ENCODE measurements at places on chromosomes 2 and 18. TPM values are rescaled to one million over a fixed set of nuclear protein-coding genes. Genes with fewer than 3 reads are reported as not detected.

The SPC25 gene
- total RNA-seq, result 21.9 TPM

The MTCL1 gene
- total RNA-seq, result 65.5 TPM

The EN1 gene
- total RNA-seq, result 0.92 TPM

The PTMA gene
- total RNA-seq, result 1,489 TPM

The PDE1A gene
- 0.10 TPM for total RNA-seq

The DSG4 gene
- 0.02 TPM for total RNA-seq

The IL1F10 gene
- total RNA-seq, result not detected

The CACNB4 gene
- 0.10 TPM for total RNA-seq

All from A549 treated with DMSO at 1 μM for 4 hours (cell line).